T follicular helper cell (primary cell): ENCODE measurements at places on chromosomes 1 and 21.

- no peak for DNase-seq
Measured at GRCh38 chr1:12615865-12616708, 1.9 kb downstream of the DHRS3 start.

GRCh38 chr1:224784265-224785039, 145.0 kb upstream of the DNAH14 start:
- DNase-seq: no peak

DNA sequence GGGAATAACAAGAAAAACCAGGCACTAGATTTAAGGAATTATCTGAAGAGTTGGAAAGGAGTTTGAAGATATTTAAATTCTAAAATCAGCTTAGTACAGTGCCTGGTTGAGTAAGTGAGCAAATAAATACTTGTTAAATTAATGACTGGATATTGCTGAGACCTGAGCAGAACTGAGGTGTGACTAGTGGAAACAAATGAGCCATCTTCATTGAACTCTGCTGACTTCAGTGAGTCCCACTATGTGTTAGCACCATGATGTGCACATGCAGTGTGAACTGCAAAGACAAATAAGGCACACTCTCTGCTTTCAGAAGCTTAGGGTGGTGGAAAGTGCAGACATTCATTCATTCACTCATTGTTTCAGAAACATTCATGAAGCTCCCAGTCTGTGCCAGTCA, 48.7 kb downstream of the ELAPOR1 start:
- no peak for DNase-seq

DNA sequence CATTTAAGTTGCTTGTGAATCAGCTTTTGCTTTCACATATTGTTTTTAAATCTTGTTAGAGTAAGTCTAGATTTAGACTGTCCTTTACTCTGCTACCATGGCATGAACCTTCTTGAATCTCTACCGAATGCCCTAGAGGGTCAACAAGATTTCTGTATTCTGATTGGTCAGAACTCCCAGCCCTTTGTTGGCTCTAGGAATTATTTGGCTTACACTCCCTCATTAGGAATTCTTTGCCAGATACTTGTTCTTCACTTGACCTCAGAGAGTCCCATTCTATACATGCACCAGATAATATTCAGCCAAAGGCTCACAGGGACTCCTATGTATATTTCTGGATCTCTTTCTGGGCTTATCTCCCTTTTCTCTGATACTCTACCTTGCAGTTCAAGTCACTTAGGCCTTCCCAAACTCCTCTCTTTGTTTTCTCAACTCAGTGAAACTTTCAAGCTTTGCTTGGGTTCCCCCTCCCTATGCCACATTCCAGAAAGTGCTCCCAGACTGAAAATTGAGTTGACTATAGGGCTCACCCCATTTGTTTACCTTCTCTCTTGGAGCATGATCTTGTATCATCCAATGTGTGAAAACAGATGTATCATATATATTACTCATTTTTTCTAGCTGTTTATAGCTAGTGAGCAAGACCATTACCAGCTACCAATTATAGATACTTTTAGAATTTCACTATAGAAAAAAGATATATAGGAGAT, 405.0 kb downstream of the PLPP3 start:
- no peak for DNase-seq

- DNase-seq: no peak
Measured at GRCh38 chr1:116318897-116319296, 54.1 kb upstream of the ATP1A1 start.

- DNase-seq: no peak
Measured at GRCh38 chr21:37532868-37533780, 166.6 kb downstream of the DYRK1A start.

GRCh38 chr1:247542811-247543210, 6.1 kb upstream of the GCSAML start:
- DNase-seq: no peak

DNA sequence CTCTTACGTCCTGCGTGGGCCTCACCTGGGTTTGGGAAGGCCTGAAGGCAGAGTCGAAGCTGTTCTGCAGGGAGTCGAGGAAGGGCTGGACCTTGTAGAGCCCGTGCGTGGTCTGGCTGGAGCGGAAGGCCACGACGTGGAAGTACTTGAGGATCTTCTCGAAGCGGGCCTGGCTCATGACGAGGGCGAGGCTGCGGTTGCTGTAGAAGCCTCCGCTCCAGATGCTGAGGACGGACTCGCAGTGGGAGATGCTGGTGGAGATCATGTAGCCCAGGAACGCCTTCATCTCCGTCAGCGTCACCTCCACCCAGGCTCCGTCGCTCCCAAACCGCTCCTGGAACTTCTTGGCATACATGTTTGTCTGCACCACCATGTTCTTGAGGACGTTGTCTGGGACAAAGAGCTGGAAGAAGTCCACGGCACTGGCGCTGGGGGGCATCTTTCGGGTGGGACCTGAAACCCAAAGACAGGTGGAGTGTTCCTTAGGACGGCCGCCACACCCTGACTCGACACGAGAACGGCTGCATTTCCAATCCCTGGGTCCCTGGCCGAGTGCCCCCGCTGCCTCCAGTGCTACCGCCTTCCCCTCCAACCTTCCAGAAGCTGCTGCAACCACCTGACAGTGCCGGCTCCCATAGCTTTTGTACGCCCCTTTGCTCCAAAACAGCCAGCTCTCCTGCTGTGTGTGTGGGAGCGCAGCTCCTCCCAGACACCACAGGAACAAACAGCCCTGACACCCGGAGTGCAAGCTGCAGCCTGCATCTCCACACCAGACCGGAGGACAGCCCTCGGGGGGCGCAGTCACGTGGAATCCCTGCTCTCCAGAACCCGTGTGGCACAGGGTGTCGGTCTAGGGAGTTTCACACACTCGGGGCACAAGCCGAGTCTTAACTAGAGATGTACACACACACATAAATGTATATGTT, 69.0 kb downstream of the PGBD5 start:
- no peak for DNase-seq

GRCh38 chr1:229557200-229557850, 1.2 kb downstream of the ABCB10 start:
- DNase-seq: no peak

GRCh38 chr1:228555074-228555994, 68.2 kb downstream of the RNF187 start:
- DNase-seq: no peak

DNA sequence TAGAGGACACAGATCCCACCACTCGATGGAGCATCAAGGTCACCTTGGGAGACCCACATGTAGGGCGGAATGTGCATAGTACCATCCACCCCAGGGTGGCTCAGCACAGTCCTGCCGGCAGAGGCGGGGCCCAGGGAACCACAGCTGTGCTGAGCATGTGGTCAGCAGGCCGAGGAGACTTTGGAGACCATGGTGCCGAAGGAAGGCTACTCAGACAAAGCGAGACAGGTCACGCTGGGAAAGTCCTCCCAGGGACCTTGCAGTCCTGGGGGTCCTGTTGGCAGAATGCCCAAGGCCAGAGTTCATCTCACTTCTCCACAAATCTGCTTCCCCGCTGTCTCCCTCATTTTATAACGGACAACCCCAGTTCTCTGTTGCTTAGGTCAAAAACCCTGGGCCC, 22.5 kb downstream of the WNT3A start:
- DNase-seq: no peak

DNA sequence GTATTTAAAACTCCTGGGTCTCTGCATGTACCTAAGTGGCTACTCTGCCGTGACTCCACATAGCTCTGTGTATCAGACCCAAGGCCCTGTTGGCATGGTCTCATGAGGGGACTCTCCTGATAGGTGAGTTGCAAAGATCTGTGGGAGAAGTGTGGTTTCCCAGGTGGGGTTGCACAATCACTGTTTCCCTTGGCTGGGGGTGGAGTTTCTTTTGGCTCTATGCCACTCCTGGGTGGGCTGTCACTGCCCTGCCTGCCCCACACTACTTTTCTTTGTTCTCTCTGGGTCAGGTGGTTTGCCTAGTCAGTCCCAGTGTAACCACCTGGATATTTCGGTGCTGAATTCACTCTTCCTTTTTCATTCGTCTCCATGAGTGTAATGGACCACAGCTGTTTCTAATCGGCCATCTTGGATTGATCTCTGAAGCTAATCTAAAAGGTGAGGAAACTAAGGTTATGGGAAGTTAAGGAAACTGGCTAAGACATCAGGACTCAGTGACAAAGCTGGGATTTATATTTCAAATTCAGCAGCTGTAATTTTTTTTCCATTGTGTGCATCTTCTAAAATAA, 97.1 kb upstream of the CACYBP start:
- DNase-seq: no peak

- no peak for DNase-seq
Measured at GRCh38 chr1:85134583-85135391, 66.0 kb downstream of the SYDE2 start.

GRCh38 chr1:112991402-112992120, 35.6 kb upstream of the SLC16A1 start:
- no peak for DNase-seq

DNA sequence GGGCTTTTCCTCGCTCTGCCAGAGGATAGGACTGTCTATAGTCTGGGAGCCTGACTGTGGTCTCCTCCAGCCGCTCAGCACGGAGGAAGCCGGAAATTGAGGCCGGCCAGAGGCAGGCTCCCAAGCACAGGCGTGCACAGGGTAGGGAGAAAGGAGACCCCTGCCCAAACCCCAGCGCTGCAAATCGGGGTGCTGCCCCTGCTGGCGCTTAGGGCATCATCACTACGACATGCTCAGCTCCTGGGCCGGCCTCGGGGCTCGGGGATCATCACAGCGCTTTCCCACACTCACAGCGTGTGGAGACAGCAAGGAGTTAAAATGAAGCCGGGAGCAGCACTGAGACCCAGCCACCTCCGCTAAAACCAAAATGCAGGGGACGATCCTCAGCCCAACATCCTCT, 62.8 kb upstream of the ARHGEF16 start:
- no peak for DNase-seq

GRCh38 chr1:31243501-31244286, 4.0 kb upstream of the NKAIN1 start:
- DNase-seq: no peak

DNA sequence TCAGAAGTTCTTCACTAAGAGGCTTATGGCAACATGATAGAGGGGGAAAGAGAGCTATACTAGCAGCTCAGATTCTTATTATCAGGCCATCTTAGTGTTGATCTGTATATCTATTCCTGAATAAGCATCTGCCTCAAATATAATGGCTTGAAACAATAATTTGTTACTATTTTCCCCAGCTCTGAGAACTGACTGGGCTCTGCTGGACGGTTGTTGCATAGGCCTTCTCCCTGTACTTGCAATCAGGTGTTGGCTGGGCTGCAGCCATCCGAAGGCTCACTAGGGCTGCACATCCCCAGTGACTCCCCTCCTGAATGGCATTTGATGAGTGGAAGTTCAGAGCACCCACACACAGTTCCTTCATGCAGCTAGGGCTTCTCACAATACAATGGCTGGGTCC, 116.0 kb downstream of the PROX1 start:
- DNase-seq: no peak

DNA sequence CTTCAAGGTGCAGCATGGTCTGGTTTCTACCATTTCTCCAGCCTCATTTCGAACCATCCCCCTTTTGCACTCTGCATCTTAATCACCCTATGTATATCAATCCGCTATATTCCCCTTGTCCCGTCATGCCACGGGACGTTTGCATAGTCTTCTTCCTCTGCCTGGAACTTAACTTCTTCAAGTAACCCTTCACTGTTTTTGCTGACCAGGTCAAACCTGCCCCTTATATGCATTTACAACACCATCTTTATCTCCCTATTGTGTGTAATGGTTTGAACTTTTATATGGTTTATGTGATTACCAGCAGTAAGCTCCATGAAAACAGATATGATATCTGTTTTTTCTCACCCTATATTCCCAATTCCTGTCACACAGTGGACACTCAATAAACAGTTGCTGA, 2.3 kb downstream of the VPS45 start:
- no peak for DNase-seq

GRCh38 chr1:210596641-210597040, 267.9 kb downstream of the HHAT start:
- DNase-seq: no peak

DNA sequence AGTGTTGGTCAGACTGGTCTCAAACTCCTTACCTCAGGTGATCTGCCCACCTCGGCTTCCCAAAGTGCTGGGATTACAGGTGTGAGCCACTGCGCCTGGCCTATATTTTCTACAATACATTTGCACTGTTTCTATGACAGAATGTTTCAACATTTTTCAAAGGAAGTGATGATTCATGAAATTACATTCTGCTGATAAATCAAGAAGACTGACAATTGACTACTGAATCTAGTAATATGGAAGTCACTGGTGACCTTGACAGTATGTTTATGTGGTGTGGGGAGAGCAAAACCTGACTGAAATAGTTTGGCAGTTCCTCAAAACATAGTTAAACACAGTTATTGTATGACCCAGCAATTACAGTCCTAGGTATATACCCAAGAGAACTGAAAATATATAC, 18.1 kb downstream of the LRIF1 start:
- DNase-seq: no peak
